ENCODE measurements at places on chromosomes 12 and 14.

GRCh38 chr12:63977441-63977840, 132.9 kb downstream of the SRGAP1 start:
- no peak for ATAC-seq

GRCh38 chr14:102683399-102684297, 91.2 kb downstream of the RCOR1 start:
- ATAC-seq = no peak

DNA sequence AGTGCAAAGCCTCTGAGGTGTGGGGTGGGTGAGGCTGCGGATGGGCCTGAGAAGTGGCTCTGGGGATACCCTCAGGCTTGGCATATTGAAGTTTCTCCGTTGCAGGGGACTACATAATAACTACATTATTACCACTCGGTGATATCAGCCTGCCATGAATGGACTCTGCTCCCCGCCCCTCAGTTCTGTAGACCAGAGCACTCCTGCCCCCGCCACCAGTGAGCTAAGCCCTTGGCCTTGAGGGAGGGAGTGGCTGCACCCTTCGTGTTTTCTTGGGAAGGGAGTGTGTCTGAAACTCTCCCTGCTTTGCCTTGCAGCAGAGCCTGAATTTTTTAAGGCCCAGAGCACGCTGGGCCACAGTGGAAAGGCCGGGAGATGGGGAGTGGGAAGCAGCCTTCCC, 1.7 kb downstream of the ORAI1 start:
- ATAC-seq = no peak

DNA sequence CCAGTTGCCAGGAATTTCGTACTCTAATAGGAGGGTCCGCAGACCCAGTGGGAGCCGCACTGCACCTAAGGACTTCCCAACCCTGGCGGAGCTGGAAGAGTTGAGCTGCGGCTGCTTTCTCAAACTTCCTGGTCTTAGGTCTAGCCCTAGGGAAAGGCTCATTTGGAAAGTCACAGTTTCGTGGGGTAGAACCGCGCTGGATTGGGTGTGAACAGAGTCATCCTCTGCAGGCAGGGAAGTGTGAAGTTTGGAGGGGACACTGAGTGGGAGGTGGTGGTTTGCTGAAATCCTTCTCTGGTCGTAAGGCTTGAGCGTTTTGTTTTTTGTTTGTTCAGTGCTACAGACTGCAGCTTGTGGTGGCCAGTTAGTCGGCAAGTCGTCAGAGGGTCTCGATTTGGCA, 18.8 kb downstream of the PRKAB1 start:
- no peak for ATAC-seq

DNA sequence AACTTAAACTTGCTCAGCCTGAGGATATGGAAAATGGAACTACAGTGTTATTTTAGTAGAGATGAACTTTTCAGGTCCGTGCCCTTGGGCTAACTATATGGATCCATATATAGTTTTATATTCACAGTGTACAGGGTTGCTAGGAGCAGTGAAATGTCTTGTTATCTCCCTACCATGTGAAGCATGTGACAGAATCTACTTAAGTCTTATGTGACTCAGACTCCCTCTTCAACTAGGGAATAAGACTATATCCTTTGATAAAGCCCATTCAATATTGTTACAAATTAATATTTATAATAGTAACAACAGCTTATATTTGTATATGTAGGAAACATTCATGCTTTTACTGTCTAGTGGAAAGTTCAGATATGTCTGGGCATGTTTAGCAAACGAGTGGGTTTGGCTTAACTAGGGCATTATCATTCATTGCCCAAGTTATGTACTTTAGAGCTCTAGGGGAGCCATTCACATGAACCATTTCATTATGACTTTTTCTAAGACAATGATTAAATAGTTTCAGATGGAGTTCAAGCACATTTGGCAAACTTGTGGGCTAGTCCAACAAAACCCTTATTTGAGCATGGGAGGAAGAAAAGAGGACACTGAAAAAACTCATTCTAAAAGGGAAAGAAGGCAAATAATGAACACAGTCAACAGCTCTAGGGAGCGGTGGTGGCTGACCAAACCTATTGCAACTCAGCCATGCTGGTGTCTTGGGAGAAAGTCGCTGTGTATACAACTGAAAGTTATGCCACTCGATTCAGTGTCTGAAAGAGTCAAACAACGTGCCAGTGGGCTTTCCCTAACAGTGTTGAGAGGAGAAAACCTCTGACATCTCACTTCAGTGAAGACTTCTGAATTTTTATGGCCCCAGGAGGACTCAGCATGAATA, 305.9 kb upstream of the G2E3 start:
- ATAC-seq = no peak

GRCh38 chr12:88805692-88806091, 225.4 kb upstream of the KITLG start:
- ATAC-seq = no peak

- ATAC-seq = no peak
These were observed 147.1 kb upstream of the NRXN3 start for GRCh38 chr14:78023112-78023511.

DNA sequence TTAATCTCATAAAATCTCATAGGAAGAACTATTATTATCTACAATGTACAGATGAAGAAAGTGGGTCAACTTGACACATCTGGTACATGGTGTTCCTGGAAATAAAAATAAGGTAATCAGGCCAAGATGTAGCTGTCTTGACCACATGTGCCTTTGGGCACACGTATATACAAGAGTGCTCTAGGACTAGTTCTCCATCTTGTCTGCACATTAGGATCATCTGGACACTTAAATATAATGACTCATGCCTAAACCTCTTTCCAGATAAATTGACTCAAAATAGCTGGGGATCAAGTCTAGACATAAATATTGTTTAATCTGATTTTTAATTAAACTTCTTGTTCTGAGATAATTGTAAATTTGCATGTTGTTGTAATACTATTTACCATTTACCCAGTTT, 182.6 kb downstream of the CNTN1 start:
- no peak for ATAC-seq

DNA sequence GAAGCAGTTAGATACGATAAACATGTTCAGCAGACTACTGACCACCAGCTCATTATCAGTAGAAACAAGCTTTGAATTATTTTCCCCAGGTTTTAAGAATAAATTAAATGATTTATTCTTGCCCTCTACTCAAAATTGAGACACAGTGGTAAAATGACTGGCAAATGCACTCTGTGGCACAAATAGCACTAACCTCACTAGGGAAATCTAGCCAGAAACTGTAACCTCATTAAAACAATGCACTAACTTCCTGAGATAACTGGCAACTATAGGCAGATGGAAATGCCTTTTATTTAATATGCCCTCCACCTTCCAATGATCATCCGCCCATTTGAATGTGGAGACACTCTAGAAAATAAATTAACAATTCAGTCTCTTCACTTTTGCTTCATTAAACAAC, 33.2 kb downstream of the CPNE8 start:
- no peak for ATAC-seq

DNA sequence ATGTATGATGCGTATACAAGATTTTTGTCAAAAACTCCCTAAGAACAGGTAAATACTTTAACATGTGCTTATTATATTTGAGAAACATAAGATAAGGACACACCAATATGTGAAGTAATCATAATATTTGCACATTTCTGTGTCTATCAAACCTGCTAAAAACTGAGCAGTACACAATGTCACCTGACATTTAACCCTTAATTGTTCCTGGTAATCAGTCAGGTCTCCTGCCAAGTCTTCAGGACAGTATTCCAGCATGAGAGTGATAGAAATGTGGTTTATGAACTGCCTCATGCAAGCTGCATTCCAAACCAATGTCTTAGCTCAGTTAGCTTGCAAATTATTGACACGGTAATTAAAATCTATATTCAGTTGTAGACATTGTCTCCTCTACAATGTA, 4.2 kb downstream of the SOX5 start:
- no peak for ATAC-seq

- ATAC-seq = peak; percentile 38
These were observed 30.9 kb upstream of the ANKRD9 start for GRCh38 chr14:102540315-102541028.

DNA sequence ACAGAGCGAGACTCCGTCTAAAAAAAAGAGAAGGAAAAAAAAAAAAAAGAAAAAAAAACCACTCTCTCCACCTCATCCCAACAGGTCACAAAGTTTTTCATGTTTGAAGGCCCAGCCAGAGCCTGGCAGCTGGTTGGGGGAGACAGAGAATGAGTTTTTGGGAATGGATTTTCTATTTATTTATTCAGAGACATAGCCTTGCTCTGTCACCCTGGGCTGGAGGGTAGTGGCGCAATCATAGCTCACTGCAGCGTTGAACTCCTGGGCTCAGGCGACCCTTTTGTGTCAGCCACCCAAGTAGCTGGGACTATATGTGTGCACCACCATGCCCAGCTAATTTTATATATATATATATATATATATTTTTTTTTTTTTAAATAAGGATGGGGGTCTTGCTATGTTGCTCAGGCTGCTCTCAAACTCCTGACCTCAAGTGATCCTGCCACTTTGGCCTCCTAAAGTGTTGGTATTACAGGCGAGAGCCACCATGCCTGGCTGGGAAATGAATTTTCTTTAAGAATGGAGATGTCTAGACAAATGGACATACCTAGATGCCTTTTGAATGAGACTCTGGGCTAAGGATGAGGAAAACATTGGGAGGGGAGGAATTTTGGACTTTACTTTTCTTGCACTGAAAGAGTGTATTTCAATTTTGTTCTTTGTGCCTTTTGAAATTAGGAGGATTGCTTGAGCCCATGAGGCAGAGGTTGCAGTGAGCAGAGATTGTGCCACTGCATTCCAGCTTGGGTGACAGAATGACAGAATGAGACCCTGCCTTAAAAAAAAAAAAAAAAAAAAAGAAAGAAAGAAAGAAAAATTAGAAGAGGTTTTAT, 16.9 kb upstream of the PPP1R1A start:
- ATAC-seq = no peak

DNA sequence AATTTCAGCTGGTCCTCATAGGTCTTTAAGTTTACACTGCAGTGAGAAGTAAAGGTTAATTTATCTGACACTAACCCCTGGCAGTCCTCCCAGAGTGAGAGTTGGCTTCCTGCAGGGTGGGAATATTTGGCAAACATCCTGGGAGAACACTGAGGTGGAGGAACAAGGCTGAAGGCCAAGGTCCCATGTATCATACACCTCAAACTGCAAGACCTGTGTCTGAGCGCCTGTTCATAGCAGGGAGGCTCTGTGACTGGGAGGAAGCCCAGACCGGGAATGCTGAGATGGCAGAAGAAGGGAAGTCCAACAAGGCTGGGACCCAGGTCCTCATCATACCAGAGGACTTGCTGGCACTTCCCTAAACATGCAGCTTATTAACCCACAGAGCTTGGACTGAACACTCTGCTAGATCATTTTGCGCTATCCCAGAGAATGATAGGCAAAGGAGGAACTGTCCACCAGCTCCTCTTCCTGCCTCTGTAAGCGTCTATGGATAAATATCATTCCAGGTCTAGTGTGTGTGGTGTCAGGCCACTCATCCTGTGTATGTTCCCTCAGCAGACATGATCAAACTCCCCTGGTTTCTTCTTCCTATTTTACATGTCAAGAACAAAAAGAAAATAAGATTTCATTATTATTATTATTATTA, 199.6 kb upstream of the CNOT2 start:
- ATAC-seq = no peak

GRCh38 chr14:101276309-101277091, 284.8 kb upstream of the DIO3 start:
- ATAC-seq = no peak

- ATAC-seq = peak; percentile 89
These were observed at the start of gene INSM2 for GRCh38 chr14:35533357-35534207. Gene INSM2 (plus strand): TSS chr14:35534164. CDS start chr14:35534253, 89 bp downstream.

- no peak for ATAC-seq
These were observed 14.0 kb downstream of the CEP83 start for GRCh38 chr12:94445662-94446061.

GRCh38 chr12:5944688-5945070, 380 bp downstream of the ANO2 start:
- ATAC-seq = no peak

DNA sequence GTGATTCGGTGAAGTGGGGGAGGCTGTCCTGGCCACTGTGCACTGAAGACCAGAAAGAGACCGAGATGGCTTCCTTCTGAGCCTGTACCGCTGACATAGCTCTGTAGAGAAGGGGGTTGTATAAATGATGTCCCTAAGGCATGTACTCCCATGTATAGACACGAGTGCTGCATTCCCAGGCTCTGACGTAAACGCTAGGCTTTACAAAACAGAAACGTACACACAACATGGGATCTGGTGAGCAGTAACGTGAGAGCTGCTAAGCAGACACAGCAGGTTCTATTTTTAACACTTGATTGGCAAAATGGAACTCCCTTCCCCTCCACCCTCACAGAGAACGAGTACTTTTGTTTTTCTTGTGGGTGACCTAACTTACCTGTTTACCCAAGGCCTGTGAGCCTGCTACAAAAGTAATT, 35.9 kb downstream of the ACADS start:
- ATAC-seq = no peak

- peak; percentile 22 for ATAC-seq
These were observed 77.1 kb upstream of the NUDT4 start for GRCh38 chr12:93300611-93301021.

DNA sequence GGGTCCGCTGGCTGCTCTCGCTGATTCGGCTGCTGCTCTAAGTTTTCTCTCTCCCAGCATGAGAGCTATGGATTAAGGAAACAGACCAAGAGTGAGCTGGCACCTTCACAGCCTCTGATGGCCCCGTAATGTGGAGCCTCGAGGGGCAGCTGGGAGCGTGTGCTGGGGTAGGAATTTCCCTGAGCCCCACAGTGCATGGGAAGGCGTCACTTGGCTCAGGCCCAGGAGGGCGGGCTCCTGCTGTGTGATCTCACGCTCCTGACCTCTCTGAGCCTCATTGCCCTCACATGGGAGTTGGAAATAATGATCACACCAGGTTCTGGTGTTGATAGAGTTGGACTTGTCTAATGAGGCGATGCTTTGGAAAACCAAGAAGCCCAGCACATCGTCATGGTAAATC, 238.6 kb upstream of the CRY1 start:
- ATAC-seq = no peak

- ATAC-seq = peak; percentile 47
These were observed 1.9 kb downstream of the ATXN2 start for GRCh38 chr12:111596985-111597830.

DNA sequence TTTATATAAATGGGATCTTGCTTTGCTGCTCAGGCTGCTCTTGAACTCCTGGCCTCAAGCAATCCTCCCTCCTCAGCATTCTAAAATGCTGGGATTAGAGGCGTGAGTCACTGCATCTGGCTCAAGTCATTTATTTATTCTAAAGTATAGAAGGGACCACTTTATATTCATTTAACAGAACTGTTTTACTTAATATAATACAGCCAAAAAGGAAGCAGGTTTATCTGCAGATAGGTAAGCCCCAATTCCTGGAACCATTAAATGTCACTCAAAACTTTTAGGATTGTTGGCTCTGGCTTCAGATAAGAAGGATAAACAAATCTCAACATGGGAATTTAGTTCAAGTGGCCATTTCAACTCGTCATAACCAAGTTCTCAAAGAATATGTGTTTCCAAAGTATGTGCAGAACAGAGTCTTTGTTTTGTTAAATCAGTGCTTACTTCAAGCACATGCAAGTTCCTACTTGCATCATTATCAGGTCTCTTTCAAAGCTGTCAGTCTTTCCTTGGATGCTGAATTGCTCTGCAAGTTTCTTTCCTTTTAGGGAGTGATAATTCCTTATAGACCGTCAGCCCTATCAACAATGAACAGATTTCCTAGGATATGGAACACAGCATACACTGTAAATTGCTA, 60.4 kb downstream of the KITLG start:
- ATAC-seq = no peak
